ENCODE measurements at places on chromosomes 11 and 22. TPM values are rescaled to one million over a fixed set of nuclear protein-coding genes. Genes with fewer than 3 reads are reported as not detected.

The MYRF gene
- 14.8 TPM for total RNA-seq

The TSSK2 gene
- not detected for total RNA-seq

The FCHSD2 gene
- total RNA-seq = 11.0 TPM

The MOGAT2 gene
- not detected for total RNA-seq

The SLC25A18 gene
- 0.06 TPM for total RNA-seq

The OR8I2 gene
- not detected for total RNA-seq

The PIWIL4 gene
- 0.19 TPM for total RNA-seq

The EXPH5 gene
- 0.03 TPM for total RNA-seq
